ENCODE measurements at places on chromosomes 4 and X.

DNA sequence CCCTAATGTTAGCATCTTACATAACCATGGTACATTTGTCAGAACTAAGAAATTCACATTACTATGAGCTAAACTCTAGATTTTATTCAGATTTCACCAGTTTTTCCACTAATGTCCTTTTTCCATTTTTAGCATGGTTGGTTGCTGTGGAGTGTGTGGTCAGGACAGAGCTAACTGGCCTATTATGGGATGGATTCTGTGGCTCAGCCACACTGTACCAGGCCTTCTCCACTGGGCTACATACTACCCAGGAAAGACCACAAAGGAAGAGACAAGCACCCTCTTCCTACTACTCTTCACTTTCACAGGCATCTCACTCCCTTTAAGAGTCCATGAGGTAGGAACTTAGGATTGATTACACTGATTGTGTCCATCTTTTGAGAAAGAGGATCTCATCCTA is 67.4 kb downstream of the ZNF827 start:
- no peak for DNase-seq

DNA sequence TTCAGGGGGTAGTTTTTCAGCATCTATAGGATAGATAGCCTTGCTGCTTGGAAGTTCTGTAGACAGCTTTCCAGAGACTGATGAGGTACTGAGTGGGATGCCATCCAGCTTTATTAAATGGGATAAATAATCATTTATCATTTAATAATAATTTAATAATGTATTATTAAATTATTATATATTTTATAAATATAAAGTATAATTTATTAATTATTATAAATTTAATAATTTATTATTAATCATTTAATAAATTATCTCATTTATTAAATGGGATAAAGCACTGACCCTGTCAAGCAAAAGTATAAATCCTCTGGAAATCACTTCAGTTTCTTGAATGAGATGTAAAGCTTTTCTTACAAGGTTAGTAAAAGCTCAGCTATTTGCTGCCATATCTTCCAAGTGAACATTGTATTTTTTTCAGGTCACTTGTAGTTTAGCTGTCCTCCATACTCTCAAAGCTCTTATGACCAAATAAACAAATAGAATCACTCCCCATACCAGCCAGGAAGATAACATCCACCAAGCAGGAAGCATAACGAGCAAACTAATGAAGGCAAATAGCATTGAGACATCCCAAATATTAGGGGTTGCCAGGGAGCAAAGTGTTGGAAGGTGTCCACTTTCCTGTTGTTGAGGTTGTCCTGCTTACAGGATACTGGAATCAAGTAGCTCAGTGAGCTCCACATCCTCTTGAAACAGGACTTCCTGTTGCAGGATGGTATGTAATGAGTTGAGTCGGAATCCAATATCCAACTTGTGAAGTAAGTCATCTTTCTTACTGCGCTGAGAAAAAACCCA is 88.9 kb downstream of the ZNF674 start:
- DNase-seq = peak; percentile 2

DNA sequence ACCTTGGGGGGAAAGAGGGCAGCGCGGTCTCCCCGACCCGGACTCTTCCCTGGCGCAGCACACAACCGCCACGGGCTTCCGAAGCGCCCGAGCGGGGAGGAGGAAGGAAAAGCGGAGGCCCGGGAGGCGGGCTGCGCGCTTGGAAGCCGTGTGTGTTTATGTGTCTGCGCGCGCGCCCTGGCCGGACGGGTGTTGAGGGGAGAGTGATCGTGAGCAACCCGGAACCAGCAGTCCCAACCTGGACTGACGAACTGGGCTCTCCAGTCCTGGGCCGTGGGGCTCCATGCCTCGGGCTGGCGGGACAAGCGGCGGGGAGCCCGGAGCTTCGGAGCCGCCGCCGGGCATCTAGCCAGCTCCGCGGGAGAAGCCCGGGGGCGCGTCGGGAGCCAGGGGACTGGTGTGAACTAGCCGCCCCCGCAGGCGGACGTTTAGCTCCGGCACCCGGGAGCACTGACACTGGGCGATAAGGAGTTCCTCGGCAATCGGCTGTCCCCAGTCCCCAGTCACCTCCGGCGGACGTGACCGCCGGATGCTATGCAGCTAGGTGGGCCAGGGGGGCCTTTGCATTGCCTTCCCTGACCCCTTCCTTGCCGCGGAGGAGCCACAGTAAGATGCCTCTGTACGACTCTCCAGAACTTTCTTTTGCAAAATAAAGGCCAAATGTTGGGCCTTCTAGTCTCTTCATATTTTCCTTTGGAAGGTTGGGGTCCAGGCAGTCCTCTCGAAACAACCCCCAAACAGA is 74.8 kb upstream of the BCOR start:
- DNase-seq = no peak

DNA sequence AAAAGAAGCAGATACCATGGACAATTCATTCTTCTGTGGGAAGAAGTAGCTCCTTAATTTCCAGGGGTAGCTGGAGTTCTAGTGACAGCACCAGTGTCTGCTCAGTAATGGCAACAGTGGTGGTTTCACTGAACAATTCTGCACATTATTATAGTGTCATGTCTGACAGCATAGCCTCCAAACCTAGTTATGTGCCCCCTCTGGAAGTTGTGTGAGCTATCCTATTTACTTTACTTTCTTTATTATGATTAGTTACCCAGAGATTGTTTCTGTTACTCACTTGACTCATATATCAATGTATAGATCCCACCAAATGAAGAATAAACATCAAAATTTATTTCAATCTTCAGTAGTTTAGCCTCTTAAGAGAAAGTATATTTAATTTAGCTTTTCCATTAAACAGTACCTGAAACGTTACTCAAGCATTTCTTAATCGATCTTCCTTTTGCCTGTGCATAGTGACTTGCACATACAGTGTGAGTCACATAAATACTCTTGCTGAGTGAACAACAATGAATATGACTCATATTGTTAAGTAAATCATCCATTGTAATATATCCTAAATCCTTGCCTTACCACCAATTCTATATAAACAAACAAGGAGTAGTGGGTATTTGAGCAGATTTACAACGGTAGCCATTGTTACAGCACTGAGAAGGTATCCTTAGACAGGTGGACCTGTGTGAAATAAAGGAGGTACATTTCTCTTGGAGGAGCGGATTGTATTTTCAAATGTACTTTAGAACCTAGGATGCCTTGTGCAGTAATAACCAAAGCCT is 534.7 kb downstream of the ANKRD50 start:
- DNase-seq = peak; percentile 73

GRCh38 chrX:120262859-120263708 is 12.5 kb downstream of the ZBTB33 start:
- no peak for DNase-seq

DNA sequence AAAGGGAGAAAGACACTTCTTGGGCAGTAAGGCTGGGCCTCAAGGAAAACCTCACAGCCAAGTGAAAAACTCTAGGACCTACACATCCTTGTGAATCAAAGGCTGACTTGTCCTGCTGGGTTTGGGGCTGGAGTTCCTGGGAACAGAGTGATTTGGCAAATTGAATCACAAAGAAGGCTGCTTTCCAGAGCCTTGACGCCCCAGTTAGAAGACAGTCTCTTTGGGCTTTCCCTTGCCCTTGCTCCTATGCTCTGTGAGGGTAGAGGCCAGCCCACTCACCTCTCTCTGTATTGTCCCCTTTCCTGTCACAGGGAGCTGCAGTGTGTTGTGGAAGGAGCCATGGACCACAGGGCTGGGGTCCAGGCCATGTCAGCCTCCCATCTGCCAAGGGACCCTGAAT is 9.6 kb downstream of the AMER1 start:
- no peak for DNase-seq

DNA sequence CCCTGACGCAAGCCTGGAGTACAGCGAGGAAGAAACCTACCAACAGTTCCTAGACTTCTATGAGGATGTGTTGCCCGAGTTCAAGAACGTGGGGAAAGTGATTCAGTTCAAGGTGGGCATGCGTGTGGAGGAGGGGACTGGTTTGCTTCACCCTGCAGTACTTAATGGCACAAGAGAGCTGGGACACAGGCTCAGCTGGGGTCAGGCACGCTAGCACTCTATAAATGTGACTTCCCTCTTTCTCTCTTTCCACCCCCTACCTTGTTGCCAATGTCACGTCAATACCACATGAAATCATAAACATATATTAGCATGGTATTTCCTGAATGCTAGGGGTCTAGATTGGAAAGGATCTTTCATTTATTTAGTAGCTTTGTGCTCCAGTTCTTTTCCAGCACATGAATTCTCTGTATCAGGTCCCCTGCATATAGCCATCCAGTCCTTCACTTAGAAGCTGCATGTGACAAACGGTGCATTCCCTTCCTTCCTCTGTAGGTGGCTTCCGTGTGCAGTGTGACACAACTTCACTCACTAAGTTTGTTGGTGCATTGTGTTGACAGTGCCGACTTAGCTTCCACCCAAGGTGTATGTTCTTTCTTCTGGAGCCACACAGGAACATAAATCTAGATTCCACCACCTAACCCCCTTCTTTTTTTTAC is 25.6 kb downstream of the ZRSR2 start:
- peak; percentile 6 for DNase-seq

- DNase-seq = no peak
These were observed 2.0 kb downstream of the PGK1 start for GRCh38 chrX:78105944-78106650.

- DNase-seq = no peak
These were observed 33.0 kb downstream of the PLAC1 start for GRCh38 chrX:134625315-134625718.

DNA sequence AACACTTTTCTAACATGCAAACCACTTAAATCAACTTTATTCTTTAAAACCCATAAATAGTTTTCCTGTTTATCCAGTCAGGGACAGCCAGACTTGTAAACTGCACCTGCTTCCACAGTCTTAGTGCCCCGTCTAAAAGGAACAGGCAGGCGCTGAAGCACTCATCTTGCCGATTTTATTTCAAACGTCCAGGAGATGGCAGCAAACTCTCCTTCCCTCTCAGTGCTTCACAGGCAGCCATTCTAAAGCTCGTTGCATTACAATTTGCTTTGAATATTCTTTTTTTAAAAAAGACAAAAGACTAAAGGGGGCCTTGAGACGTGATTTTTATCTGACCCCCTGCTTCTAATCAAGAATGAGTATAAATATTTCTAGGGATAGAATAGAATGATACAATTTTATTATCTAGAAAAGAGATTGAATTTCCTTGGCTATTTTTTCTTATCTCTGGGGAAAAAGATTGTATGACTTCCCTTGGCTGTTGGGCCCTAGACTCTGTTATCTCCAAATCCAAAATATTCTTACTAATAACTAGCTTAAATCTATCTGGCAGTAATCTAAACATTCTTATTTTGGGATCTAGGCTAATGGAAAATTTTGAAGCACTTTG is 93.6 kb upstream of the MYOZ2 start:
- DNase-seq = peak; percentile 67

DNA sequence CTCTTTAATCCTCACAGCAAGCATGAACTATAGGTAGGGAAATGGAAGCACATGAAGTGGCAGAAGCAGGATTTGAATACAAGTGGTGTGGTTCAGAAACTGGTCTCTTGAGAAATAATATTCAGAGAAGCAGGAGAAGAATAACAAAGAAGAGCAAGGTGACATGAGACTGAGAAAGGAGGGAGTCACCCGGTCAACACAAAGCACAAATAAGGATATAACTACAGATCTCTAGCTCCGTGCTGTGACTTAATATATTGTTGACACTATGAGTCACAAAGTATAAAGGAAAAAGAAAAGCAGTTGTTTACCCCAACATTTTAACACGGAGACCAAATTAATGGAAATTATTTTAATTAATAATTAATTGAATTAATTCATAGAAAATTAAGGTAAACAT is 204.5 kb downstream of the CPE start:
- no peak for DNase-seq
